ENCODE measurements at places on chromosomes 11 and 22. TPM values are rescaled to one million over a fixed set of nuclear protein-coding genes. Genes with fewer than 3 reads are reported as not detected.

Gene RASD2
- 0.20 TPM for total RNA-seq

- peak overlapping the region; percentile 10 for H3K27ac ChIP-seq
- DNase-seq: peak; percentile 69
- no peaks in the 10 kb centered on the region for H3K4me1 ChIP-seq
- H3K36me3 ChIP-seq: no peaks in the 10 kb centered on the region
- H3K4me3 ChIP-seq: no peak overlapping the region
- no peaks in the 10 kb centered on the region for H3K27me3 ChIP-seq
These were observed 1.9 kb downstream of the MS4A10 start for GRCh38 chr11:60786811-60787567.

DNA sequence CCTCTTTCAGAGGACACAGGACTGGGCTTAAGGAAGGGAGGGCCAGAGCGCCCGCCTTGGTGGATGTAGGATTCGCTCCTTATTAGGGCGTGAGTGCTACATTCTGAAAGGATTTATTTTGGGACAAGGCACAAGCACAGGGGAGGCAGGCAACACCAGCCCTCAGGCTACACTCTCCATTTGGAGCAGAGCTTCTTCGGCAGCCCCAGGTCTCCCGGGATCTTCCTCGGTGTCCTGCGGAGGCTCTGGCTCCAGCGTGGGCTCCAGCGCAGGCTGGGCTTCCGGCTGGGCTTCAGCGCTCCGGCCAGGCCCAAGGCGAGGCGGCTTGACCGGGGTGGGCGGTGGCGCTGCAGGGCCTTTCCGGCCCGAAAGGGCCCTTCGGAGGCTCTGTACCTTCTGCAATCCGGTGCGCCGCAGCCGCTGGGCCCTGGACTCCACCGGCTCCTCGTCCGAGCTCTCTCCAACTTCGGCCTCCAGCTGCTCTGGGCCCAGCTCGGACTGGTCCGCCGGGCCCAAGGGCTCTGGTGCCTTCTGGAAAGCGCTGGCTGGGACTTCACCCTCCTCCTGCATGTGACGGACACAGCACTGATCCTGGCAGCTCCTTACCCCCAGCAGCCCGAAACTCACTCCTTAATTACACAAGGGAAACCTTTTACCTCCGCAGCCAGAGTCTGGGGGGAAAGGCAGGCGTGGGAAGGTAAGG lies 1.1 kb downstream of the CAVIN3 start:
- H3K4me3 ChIP-seq: peak overlapping the region; percentile 48
- H3K36me3 ChIP-seq: no peaks in the 10 kb centered on the region
- DNase-seq: peak; percentile 8

DNA sequence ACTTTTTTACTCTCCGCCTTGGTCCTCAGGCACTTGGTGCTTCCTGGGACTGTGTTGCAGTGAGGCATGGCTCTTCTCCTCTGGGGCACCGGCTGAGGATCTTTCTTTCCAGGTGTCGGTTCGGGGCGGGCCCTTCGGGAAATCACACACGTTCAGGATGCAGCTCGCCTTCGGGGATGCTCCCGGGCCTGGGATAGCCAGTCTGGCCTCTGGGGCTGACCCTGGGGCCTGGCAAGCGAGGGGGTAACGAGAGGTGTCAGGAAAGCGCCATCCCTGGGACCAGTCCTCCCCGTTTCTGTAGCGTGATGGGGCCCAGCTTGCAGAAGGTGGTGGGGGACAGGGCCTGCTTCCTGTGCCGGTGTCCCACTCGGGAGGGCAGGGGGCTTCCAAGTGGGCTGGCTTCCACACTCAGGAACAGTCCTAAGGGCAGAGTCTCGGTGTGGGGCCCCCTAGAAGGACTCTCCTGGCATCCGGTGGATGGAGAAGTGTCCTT lies 53.6 kb downstream of the LRP5 start:
- H3K36me3 ChIP-seq: no peaks in the 10 kb centered on the region
- peaks cover 13% of the 10 kb centered on the region for H3K4me1 ChIP-seq
- H3K4me3 ChIP-seq: no peak overlapping the region
- no peaks in the 10 kb centered on the region for H3K27me3 ChIP-seq
- no peak for DNase-seq

- no peak overlapping the region for H3K4me3 ChIP-seq
- no peak for DNase-seq
- H3K27ac ChIP-seq: no peak overlapping the region
- no peaks in the 10 kb centered on the region for H3K27me3 ChIP-seq
- H3K36me3 ChIP-seq: no peaks in the 10 kb centered on the region
- H3K4me1 ChIP-seq: no peaks in the 10 kb centered on the region
These were observed 151.7 kb upstream of the PLET1 start for GRCh38 chr11:112412383-112412782.
